Osteocyte (in vitro differentiated cells): ENCODE measurements at places on chromosomes 6 and 20. TPM values are rescaled to one million over a fixed set of nuclear protein-coding genes. Genes with fewer than 3 reads are reported as not detected.

Gene C20orf141
- total RNA-seq: not detected in 2 replicates

Gene HLA-DMB
- not detected in 2 replicates for total RNA-seq

DNA sequence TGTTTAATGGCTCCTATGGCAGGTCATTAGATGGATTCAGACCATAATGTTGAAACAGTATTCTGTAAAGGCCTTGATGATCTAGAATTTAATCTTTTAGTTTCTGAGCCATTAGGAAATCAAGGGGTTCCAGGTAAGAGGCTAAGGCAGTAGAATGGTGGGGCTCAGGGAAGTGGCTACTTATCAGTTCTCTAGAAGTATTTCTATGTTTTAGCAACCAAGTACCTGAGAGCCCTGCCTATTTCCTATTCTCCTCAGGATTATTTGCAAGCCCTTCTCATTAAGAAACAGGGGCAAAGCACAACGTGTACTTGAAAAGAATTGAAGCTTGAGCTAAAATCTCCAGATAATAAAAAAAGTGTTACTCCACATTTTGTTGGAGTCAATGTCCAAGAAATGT lies 646.5 kb downstream of the RNF144B start:
- H3K4me1 ChIP-seq: peaks cover 11% of the 10 kb centered on the region
- no peak overlapping the region for H3K4me3 ChIP-seq
- H3K36me3 ChIP-seq: no peaks in the 10 kb centered on the region
- H3K27ac ChIP-seq: no peak overlapping the region
- no peak for DNase-seq
- H3K27me3 ChIP-seq: no peaks in the 10 kb centered on the region

DNA sequence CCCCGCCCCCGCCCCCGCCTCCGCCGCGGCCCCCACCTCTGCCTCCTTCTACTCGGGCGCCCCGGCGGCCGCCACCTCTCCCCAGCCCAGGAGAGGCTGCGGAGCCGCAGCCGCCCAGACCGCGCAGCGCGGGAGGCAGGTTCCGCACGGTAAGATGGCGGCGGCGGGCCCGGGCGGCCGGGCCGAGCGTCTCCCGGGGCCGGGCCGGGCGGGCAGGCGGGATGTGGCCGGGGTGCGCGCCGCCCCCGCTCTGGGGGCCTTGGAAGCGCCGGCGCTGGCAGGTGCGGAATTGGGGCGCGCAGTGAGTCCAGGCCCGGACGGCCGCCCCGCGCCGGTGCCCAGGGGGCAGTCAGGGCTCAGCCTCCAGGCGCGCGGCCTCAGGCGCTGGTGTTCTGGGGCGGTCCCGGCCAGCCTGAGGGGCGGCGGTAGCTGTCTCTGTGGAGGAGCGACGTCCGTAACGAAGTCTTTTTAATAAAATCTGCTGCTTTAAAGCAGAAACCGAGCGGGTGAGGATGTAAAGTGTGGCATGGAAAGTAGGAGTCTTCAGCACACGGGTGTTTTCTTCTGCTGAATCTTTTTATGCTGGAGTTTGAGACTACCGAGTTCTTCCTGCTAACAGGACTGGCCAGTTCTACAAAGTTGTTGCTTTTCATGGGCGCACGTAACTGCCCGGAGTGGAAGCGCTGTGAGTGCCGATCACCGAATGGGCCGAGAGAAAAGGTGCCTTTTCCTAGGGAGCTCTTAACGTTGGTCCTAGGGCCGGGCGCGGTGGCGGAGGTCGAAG lies at the start of gene GID8:
GID8 (plus strand) TSS at position 43 of the 784 bp plus-strand sequence. CDS start 3,356 bp downstream, outside the sequence.
- H3K27ac ChIP-seq: peak within 1 kb of the TSS; percentile 98
- peaks cover 27% of the 10 kb centered on the region for H3K4me1 ChIP-seq
- DNase-seq: no peak
- H3K4me3 ChIP-seq: peak within 1 kb of the TSS; percentile 97

Gene CDH26
- 0.16 and 0.46 TPM in 2 replicates for total RNA-seq

DNA sequence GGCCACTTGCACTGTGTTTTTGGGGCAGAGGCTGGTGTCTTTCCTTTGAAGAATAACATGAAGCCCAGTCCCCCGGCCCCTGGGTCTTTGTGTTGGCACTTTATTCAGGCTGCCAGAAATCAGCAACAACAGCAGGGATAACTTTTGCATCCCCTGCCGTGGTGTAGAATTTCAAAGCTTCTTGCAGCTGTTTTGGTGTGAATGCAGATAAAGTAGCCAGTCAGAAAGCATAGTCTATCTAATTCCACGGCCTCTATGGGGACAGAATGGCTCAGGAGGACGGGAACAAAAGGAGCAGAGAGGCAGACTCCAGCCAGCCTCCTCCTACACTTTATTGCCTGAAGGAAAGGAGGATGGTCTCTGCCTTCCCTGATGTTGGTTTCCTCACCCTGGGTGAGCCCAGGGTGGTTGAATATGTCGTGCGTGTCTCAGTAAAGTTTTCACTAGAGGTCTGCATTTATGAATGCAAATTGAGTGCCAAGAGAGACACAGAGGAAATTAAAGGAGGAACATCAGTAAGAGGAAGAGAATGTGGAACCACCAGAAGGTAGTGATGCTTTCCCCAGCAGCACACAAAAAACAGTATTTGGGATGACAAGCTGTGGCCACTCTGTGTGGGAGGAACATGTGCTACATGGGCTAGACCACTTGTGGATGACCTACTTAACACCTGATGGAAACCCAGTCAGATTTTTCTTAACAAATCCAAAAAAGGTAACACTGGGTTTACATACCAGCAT lies 125.9 kb upstream of the TRAF3IP2 start:
- no peaks in the 10 kb centered on the region for H3K27me3 ChIP-seq
- no peak overlapping the region for H3K4me3 ChIP-seq
- H3K27ac ChIP-seq: peak overlapping the region; percentile 75
- no peak for DNase-seq

DNA sequence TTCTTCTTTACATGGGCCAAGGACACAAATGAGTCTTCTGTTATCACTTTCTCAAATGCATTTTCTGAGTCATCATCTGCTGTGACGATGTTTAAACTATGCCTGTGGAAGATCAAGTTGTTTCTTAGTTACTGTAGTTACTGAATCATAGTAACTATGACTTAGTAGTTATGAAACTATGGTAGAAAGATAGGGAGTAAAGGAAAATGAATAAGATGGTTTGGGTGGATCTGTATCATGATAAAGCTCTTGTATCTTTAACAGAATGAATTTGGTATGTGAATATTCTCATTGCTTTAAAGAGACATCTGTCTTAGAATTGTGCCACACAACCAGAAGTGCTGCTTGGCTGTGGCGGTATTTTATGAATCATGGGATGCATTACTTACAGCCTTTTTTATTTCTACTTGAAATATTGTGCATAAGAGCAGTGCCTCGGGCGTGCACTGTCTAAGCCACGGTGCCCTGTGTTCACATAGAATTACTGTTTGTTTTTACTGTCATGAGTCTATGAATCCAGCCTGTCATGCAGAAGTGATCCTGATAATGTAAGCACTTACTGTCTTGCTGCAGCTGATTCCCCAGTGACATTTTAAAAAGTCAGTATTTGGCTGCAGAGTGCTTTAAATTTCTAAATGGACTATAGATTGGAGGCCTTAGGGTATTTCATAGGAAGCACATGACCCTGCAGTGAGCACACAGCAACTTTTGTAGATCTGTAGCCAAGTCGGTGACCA lies 215.2 kb downstream of the TMEM242 start:
- H3K4me1 ChIP-seq: peaks cover 43% of the 10 kb centered on the region
- peaks cover 17% of the 10 kb centered on the region for H3K36me3 ChIP-seq
- no peak for DNase-seq
- H3K4me3 ChIP-seq: peak overlapping the region; percentile 11

GRCh38 chr6:15283986-15284361 lies 38.1 kb downstream of the JARID2 start:
- peaks cover 59% of the 10 kb centered on the region for H3K4me1 ChIP-seq
- H3K27ac ChIP-seq: peak overlapping the region; percentile 87
- H3K36me3 ChIP-seq: peaks cover 2% of the 10 kb centered on the region
- no peak for DNase-seq
- no peaks in the 10 kb centered on the region for H3K27me3 ChIP-seq
- H3K4me3 ChIP-seq: peak overlapping the region; percentile 54

Gene FAM162B
- not detected in 2 replicates for total RNA-seq

DNA sequence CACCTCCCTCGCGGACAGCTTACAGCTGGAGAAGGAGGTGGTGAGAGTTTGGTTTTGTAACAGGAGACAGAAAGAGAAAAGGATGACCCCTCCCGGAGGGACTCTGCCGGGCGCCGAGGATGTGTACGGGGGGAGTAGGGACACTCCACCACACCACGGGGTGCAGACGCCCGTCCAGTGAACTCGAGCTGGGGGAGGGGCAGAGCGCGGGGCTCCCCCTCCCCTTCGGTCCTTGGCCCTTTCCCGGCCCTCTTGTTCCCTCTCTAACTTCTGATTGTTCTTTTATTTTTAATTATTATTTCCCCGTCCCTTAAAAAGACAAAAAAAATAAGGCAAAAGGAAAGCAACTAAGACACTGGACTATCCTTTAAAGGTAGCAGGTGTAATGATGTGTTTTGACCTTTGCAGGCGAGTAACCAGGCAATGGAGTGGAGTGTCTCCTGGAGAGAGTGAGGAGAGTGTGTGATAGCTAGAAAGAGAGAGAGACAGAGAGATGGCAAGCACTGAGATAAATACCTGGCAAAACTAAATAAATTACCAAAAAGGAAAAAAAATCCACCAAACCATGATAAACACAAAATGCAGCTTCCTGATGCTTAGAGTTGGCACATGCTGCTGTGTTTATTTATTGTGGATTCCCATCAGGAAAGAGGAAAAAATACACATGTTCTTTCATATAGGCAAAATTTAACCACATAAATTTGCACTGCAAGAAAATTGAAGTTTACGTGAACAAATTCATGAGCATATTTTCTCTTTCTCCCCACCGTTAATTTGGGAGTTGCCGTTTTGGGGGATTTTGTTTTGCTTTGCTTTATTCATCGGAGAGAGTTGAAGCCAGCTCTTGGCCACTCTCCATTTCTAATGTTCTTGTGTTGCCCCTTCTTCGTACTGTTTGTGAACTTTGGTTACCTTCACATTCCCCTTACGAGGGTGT lies 1.9 kb downstream of the POU3F2 start:
- no peak overlapping the region for H3K27ac ChIP-seq
- DNase-seq: no peak
- H3K4me1 ChIP-seq: peaks cover 29% of the 10 kb centered on the region
- H3K4me3 ChIP-seq: peak overlapping the region; percentile 57
- H3K27me3 ChIP-seq: peaks cover 80% of the 10 kb centered on the region
- H3K36me3 ChIP-seq: no peaks in the 10 kb centered on the region
